ENCODE measurements at places on chromosomes 12 and 14.

DNA sequence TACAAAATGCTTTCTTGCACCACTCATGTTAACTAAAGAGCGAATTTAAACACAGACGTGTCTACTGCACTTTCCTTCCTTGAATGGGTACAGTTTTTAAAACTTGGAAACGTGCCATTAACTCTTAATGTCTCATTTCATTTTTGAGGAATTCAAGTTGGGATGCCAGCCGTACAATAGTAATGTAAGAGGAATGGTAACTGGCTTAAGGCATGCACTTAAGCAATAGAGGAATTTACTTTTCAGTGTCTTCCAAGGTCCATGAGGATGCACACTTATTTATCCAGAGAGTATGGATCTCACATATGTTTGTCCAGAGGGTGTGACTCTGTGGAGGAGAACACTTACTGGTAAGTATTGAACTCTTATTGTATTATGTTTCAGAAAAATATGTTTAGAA is 52.9 kb downstream of the PPP4R4 start:
- DNase-seq, result peak; percentile 24

GRCh38 chr12:72075401-72075800 is 136.8 kb downstream of the TPH2 start:
- DNase-seq, result no peak

GRCh38 chr14:99672506-99673304 is 11.4 kb upstream of the CYP46A1 start:
- DNase-seq, result no peak

GRCh38 chr14:78319887-78320635 is 149.9 kb downstream of the NRXN3 start:
- no peak for DNase-seq

DNA sequence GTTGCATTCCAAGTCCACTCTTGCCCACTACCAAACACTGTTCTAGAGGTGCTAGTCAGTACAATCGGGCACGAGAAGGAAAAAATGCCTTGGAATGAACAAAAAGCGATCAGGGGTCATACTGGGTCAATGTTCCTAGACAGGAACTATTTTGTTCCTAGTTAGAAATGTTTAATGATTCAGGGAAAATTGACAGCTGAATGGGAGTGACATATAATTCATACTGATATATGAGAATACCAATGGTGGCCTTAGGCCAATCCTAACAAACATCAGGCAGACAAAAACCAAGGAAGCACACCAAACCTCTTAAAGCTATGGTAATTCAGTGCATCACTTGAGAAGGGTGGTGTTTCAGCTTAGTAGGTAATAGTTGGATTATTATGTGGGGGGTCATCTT is 51.1 kb downstream of the ANAPC7 start:
- no peak for DNase-seq

DNA sequence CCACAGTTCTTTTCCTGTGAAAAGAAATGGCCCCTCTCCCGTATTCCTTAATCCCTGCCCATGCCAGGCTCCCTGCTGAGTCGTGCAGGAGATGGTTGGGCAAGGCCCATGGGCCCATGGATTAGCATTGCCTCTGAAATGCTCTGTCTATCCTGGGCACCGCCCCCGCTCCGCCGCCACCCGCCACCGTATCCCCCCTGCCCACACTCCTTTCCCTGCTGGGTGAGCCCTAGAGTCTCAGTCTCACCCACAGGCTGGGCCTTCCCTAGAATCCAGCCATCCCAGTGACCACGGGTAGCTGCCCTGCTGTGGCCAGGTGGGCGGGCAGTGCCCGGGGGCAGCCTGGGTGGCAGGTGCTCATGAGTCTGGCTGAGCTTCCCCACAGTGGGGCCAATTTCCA is 50.6 kb downstream of the TSPAN11 start:
- no peak for DNase-seq

- peak; percentile 66 for DNase-seq
Measured at GRCh38 chr12:67662910-67663538, 14.5 kb downstream of the DYRK2 start.

GRCh38 chr14:31025367-31026076 is at the start of gene AP4S1:
Gene AP4S1 (plus strand): TSS chr14:31025649. CDS start chr14:31066197, 40,548 bp downstream.
- peak; percentile 15 for DNase-seq

- no peak for DNase-seq
Measured at GRCh38 chr12:29050503-29050902, 98.6 kb upstream of the FAR2 start.

DNA sequence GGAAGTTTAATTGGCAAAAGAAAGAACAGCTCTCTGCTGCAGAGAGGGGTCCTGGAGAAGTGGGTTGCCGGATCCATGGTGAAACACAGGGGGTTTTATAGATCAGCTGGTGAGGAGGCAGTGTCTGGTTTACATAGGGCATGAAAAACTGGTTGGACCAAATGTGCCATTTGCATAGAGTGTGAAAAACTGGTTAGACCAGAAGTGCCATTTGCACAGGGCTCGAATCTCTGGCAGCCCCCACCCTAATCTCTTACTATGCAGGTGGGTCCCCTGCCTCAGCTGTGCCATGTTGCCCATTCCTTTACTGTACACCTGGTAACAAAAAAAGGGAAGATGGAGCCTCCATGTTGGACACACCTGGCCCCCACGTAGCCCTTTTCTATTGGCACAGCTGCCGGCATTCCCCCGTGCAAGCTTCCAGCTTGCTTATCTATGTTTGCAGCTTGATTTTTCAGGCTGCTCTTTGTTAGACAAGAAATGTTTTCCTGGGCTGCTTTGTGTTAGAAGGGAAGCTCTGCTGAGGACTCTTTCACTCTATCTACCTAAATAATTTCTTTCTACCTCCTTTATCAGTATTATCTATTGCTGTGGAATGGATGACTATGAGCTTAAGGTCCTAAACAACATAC is 61.1 kb upstream of the TMEM132D start:
- DNase-seq, result no peak

- DNase-seq, result no peak
Measured at GRCh38 chr12:116887244-116887643, 6.0 kb upstream of the HRK start.

DNA sequence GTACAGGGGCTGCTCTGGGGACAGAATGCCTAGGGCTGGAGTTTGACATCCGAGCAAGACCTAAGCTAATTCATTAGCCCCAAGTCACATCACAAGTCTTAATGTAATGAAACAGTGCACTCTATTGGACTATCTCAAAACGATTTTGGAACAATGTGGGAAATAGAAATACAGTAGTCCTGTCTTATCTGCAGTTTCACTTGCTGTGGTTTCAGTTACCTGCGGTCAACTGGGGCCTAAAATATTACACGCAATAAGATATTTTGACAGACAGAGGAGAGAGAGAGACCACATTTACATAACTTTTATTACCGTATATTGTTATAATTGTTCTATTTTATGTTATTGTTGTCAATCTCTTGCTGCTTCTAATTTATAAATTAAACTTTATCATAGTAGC is 21.1 kb downstream of the MOAP1 start:
- DNase-seq, result no peak

GRCh38 chr14:39446131-39446744 is 14.0 kb upstream of the FBXO33 start:
- DNase-seq, result no peak

- no peak for DNase-seq
Measured at GRCh38 chr12:83005534-83006197, 319.0 kb downstream of the TMTC2 start.

DNA sequence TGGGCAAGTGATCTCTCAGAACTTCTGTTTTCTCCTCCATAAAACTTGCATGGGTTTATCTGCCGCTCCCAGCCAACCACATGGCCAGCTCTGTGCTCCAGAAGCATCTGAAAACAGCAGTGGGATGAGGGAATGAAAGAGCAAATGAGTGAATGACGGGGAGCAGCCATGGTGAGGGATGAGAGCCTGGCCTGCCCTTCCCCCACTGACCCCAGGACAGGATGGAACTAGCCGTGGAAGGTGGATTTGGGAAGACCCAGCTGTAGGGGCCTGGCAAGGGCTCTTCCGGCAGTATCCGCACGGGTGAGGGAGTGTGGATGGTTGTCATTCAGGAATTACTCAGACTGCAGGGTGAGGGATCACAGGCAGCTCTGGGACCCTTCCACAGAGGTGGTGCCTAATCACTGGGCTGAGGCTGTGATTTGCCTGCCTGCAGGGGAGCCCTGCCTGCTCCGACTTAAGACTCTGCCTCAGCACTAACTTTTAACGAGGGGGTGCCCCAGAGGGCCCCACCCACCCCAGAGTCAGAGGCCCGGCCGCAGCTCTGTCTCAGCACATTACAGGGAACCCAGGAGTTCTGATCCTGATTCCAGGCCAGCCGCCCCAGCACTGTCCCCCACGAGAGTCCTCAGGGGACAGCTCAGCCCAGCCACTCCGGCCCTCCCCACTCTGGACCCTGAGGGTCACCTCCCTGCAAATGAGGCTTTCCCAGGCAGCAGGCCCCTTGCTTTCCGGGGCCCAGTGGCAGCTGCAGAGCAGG is 136.8 kb upstream of the C14orf180 start:
- no peak for DNase-seq

- DNase-seq, result no peak
Measured at GRCh38 chr12:57489157-57489641, 1.3 kb downstream of the MARS1 start.

DNA sequence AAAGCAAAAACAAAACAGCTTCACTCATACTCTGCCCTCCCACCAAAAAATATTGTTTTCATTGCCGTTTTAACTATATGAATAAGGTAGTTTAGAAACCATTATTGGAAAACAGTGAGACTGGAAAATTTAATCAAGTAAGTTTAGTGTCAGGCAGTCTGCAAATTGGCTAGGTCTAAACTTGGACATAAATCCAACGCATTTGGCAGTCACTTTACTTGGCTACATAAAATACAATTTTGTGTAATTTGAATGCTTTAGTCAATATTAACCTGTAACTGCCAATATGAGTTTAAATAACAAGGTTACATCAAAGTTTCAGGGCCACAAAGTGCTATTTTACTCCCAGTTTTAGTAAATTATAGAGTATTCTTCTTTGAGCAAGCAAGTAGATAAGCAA is 202.3 kb upstream of the SLC38A2 start:
- DNase-seq, result no peak

DNA sequence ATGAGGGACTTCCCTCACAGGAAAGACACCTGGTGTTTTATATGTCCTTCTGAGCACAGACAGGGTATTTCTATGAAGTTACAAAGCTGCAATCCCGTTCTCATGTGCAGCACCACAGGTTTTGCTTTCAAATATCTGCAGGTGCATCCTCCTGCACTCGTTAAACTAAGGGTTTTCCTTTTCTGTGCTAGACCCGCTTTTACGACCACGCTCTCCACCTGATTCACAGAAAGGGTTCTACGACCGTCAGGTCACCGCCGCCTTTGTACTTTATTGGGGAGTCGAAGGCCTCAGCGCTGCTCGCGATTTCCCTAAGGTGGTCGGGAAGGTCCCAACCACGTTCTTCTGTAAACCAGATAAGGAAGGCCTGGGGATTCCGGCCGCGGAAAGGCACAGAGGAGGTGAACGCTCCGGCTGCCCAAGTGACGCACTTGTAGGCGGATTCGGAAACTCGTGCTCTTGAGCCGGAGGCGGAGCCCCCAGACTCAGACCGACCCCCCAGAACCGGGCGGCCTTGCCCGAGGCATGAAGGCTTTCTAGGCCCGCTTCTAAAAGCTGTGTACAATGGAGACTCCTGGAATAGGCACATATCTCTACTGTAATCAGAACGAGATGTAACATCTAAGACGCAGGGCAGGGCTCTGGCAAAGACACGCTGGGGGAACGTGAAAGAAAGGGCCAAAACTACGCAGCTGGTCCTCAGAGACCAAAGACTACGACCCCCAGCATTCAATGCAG is 995 bp upstream of the HSP90B1 start:
- DNase-seq, result peak; percentile 91

DNA sequence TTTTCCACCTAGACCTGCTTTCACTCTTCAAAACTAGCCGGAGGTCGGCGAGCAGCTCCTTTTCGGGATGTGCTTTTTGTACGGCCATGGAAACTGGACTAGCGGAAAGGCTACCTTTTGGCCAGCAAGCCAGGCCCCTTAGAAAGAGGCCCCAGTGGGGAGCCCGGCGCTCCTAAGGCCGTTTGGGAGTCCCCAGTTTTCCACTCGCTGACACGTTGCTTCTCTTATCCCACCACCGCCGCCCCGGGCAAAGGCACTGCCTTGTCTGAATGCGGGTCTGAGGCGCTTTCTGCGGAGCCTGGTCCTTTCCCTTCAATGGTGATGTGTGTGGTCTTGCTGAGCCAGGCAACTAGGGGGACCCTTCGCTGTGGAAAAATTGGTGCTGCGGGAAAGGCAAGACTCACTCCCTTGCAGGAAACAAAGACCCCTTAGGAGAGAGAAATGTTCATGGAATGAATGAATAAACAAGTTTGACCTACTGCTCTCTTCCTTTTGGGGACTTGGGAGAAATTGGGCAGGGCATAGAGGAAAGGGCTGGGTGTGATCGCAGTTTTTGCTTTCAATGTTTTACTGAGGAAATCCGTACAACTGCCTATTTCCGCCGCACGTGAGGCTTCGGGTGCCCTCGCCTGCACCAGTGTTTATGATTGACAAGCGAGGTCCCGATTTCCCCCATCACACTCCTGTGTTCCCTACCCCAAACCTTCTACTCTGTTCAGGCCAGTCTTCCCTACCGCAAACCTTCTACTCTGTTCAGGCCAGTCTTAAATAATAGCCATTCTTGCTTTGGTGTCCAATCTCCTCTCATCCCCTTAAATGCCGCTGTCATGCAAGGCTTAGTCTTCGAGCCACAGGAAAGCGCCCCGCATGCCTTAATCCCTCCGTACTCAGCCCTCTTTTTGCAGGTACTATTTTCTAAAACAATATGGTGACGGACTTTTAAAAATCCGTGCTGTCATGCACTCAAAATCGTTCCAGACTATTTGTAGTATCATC is 1.0 kb upstream of the SLC38A2 start:
- DNase-seq, result peak; percentile 28

GRCh38 chr14:22689199-22689598 is 45.0 kb upstream of the OR6J1 start:
- peak; percentile 66 for DNase-seq

GRCh38 chr12:53061404-53062010 is 11.6 kb downstream of the TNS2 start:
- no peak for DNase-seq

GRCh38 chr12:103369929-103370328 is 125.8 kb downstream of the C12orf42 start:
- DNase-seq, result no peak

DNA sequence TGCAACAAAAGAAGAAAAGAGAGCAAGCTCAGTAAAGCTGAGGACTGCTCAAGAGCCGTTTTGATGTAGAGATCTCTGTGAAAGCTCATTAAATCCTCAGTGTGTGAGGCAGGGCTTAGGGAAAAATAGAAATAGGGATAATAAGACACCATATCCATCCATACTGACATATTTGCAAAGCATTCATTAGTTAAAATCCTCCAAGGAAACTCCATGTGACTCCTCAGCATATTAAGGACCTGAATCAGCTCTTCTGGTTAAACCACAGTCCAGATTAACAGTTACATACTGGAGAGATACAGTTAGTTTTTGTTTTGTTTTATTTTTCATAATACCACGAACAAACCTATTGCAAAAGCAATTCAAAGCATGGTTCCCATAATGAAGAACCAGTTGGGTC is 288.2 kb downstream of the PAWR start:
- DNase-seq, result peak; percentile 67

- no peak for DNase-seq
Measured at GRCh38 chr12:120892265-120892664, 11.9 kb downstream of the SPPL3 start.
